Activated CD4-positive, alpha-beta T cell treated with anti-CD3 and anti-CD28 coated beads, Interleukin-10, Interleukin-2, amounts not matched to agents 100 ng/mL and 50 ng/mL, durations not matched to agents 16 hours and 8 hours (primary cell): ENCODE measurements at places on chromosomes 12 and 14.

- DNase-seq = peak; percentile 4
Measured at GRCh38 chr12:77746096-77746495, 84.6 kb upstream of the NAV3 start.

- DNase-seq = no peak
Measured at GRCh38 chr12:461425-461824, 1.7 kb downstream of the B4GALNT3 start.

DNA sequence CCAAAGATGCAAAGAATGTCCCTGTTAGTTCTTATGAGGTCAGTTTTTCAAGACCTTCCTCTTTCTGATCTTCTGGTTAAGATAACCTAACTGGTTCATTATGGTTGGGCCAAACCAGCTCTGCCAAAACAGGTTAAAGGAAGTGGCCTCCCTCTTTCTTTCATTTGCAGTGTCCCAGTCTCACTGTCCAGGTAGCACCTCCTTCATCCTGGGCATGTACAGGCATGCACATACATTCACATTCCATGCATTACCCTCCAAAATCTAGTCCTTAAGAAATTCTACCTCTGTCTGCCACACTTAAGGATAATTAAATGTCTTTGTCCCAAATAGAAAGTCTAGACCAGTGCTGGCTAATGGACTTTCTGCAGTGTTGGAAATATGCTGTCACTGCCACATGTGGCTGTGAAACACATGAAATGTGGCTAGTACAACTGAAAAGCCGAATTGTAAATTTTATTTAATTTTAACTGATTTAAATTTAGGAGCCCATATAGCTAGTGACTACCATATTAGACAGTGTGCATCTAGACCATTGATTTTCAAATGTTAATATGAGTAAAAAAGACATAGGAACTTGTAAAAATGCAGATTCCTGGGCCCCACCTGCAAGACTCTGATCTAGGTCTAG is 169.3 kb downstream of the PCNX1 start:
- DNase-seq = no peak

GRCh38 chr12:944211-944610 is 5.3 kb downstream of the RAD52 start:
- DNase-seq = no peak

DNA sequence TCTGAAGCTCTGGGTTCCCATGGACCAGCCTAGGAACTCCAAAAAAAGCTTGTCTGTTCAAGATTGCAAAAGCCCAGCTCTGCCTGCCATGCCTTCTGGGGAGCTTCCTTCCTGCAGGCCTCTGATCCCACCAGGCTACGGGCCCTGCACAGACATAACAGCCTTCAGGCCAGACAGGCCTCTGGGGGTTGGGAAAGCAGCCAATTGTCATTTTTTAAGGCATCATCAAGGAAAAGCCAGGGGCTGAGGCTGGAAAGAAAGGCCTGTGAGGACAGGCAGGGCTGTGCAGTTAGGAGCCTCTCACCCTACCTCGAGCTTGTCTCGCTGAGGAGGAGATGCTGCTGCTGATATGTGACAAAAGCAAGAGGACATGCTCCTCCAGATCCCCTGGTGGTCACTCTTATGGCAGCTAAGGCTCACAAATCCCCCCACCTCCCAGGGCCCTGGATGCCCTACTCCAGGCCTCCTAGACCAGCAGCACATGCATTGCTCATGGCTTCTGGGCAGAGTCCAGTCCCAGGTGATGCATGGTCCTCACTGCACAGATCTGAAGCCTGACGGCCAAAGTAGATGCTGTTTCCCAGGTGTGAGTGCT is 2.9 kb downstream of the TMEM229B start:
- no peak for DNase-seq

GRCh38 chr12:65663648-65664047 is 160.6 kb upstream of the HMGA2 start:
- no peak for DNase-seq

DNA sequence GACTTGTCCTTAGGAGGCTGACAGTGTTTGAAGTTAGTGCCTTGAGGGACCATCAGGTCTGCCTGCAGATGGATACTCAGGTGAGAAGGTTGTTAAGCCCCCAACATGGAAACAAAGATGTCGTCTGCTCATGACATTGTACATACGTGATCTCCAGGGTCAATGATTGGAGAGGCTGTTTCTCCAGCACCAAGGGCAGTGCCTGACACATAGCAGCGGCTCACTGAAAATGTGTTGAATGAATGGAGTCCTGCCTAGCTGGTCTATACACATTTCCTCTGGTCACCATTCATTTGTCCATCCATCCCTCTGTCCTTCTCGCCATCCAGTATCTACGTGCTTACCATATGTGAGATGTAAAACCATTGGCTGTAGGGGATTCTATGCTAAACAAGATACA is 7.1 kb downstream of the CCDC177 start:
- DNase-seq = no peak

DNA sequence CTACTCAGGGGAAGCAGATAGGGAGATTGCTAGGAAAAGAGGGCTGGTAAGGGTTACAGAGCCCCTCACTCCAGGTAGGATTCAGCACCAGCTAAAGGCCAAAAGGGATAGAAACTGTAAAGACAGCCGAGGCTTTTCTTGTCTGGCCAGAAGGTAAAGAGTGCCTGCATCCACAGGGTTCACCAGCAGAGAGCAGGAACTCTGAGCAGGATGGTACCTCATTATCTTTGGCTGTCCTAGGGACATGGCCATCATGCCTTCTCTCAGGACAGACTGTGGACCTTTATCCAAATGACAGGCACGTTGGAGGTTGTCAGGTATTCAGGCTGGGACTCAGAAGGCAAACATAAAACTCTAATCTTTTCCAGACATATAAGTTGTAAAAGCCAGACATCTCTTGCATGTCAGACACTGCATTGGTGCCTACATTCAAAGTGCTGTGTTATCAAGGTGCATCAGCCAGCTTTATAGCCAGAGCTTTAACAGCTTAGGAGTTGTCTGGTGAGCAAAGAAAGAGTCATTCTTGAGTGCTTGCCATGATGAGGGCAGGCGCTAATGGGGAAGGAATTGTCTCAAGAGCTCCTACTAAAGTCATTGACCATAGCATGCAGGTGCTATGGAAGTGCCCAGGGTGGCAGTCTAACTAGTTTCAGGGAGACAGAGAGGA is 89.5 kb downstream of the PELI2 start:
- no peak for DNase-seq

DNA sequence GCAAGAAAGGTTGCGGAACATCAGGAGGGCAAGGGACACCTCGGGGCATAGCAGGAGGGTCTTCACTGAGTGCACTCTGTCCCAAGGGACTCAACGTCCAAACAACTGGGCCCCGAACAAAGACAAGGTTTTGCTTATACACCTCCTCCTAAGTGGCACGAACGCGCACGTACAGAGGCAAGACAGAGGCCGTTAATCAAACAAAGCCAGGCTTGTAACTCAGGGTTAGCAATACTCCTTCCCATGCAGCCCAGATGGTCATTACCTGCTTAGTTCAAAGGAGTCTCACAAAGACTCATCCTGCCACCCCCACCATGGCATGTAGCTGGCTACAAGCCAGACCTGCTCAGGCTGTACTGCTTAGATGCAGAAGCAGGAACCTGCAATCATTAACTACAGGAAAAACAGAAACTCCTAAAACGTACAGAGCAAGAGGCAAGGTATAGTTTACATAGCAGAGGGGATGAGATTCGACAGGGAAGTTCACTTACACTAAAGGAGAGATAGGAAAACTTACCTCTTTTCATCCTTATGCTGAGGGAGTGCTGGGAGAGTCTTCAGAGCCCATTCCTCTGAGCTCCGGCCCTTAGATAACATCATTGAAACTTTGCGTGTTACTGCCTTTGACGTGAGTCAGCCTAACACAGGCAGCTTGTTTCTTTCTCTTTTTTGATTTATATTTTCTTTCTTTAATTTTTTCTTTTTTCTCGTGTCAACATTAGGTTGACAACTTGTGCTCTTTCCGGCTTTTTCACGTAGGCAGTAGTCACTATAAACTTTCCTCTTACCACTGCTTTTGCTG is 1319.1 kb downstream of the TMEM121 start:
- peak; percentile 29 for DNase-seq

DNA sequence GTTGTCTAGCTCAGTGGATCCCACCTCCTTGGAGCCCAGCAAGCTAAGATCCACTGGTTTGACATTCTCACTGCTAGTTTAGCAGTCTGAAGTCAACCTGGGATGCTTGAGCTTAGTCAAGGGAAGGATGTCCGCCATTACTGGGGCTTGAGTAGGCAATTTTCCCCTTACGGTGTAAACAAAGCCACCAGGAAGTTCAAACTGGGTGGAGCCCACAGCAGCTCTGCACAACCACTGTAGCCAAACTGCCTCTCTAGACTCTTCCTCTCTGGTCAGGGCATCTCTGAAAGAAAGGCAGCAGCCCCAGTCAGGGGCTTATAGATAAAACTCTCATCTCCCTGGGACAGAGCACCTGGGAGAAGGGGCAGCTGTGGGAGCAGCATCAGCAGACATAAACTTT is 16.7 kb upstream of the TAS2R43 start:
- no peak for DNase-seq

- peak; percentile 87 for DNase-seq
Measured at GRCh38 chr12:42325653-42326474, at the start of the genes PPHLN1 and ZCRB1. Gene PPHLN1, plus strand, starts transcription at chr12:42326167. Its CDS starts 9,736 bp downstream, at chr12:42335903. Gene ZCRB1, minus strand, starts transcription at chr12:42326094. Its CDS starts 1,992 bp downstream, at chr12:42324102.

DNA sequence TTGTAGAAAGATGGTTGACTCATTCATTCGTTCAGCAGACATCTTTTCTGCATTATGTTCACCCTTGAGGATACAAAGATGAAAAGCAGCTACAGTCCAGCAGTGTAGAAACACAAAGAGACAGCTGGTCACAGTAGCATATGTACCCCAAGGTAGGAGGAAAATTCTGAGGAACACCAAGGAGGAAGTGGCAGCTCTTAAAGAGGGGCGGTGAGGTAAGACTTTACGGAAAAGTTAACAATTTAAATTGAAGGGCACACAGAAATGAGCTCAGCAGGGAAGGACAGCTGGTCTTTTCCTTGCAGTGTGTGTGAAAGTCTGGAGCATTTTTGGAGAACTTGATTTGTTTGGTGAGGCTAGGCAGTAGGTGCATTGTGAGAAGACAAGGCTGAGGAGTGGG is 3.5 kb downstream of the SLC35E3 start:
- no peak for DNase-seq

DNA sequence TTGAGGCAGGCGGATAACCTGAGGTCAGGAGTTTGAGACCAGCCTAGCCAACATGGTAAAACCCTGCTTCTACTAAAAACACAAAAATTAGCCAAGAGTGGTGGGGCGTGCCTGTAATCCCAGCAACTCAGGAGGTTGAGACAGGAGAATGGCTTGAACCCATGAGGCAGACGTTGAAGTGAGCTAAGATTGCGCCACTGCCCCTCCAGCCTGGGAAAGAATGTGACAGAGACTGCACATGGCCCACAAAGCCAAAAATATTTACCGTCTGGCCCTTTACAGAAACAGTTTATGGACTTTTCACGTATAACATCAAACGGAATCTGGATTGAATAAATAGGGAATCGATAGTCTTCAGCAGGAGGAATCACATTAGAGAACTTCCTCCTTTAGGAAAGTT is 3.5 kb downstream of the RSRC2 start:
- no peak for DNase-seq

DNA sequence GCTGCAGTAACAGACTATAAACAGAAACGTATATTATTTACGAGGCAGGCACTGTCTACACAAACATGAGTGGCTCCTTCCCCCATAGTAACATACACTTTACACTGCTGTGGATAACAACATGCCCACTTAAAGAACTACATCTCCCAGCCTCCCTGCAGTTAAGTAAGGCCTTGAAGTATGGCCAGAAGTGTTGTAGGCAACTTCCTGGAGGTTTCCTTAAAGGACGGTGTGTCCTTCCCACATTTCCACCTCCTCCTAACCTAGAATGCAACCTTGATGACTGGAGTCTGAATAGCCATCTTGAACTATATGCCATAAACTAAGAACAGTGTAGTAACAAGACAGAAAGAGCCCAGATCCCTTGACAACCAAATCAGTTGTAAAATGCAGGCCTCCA is 20.3 kb downstream of the MED13L start:
- no peak for DNase-seq

- no peak for DNase-seq
Measured at GRCh38 chr14:103258211-103258610, 75.8 kb upstream of the EIF5 start.

GRCh38 chr12:45598761-45599160 is 130.7 kb upstream of the ARID2 start:
- DNase-seq = no peak

DNA sequence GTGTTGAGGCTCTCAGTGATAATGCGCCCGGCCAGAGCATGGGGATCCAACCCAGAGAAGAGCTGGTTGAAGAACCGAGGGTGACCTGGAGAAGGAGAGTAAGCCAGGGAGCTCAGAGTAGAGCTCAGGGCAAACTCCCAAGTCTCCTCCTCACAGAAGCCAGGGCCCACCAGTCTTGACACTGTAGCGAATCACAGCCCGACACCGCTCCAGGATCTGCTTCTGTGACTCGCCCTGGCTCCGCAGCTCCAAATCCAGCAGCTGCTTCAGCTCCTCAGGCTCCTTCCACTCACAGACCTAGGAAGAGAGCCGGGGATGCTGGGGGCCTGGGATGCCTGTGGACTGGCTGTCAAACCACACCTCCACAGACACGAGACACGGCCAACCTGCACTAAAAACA is 8.2 kb upstream of the ZNF740 start:
- DNase-seq = no peak

DNA sequence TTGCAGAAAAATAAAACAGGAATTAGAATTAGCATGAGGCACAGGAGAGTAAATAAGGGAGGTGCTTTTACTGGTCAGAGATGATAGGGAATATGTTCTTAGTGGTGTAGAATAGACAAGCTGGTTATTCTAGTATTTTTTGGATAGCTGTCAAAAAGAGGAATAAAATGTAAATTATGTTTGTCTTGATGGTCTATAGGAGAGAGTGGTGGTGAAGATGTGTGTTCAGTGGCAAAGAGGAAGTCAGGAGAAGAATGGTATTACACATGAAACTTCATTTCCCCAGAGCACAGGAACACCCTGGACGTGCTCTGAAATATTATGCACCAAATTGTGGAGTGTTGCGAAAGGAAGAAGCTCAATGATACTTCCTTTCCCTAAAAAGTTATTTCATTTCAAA is 27.8 kb downstream of the MUCL1 start:
- DNase-seq = no peak

DNA sequence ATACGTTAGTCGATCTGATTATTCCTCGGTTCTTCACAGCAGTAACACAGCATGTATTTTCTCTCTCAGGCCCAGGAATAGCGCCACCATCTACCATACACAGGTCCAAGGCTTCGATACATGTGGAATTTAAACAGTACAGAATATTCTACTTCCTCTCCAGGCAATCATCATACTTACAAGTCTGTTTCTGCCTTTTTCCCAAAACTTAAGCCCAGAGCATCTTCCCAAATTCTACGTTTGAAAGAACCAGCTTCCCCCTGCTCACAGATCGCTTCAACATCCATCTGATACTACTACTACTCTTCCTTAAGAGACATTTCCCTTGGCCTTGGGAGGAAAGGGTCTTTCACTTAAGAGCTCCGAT is 626 bp downstream of the TXNDC16 start:
- peak; percentile 28 for DNase-seq
